Posterior vena cava (tissue), 2 donors: ENCODE measurements at places on chromosomes 16 and 17. TPM values are rescaled to one million over a fixed set of nuclear protein-coding genes. Genes with fewer than 3 reads are reported as not detected.

- no peak for DNase-seq
These were observed 43.5 kb upstream of the BCAR1 start for GRCh38 chr16:75294773-75295459.

- DNase-seq: no peak
These were observed 78.7 kb upstream of the LGALS9 start for GRCh38 chr17:27552276-27552732.

- DNase-seq: no peak
These were observed 27.8 kb downstream of the SOCS7 start for GRCh38 chr17:38379448-38379847.

GRCh38 chr17:4631836-4632580, 9.5 kb downstream of the ALOX15 start:
- peak; percentile 35 for DNase-seq

DNA sequence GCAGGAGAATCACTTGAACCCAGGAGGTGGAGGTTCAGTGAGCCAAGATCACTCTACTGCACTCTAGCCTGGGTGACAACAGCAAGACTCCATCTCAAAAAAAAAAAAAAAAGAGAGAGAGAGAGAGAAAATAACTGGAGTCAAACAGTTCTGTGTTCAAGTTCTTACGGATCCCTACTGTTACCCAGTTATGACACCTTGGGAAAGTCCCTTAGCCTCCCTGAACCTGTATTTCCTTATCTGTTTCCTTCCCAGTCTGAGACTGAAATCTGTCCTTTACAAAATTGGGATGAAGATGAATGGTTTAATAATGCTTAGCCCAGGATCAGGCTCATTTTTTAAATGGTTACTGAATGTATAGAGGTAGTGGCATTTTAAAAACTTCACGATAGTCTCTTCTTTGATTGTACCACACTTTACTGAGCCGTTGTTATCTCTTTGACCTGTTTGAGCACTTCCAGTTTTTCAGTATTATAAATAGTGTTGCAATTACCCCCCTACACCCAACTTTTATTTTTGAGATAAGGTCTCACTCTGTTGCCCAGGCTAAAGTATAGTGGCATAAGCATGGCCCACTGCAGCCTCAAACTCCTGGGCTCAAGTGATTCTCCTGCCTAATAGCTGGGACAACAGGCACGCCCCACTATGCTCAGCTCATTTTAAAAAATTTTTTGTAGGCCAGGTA, 17.1 kb downstream of the ZNF768 start:
- DNase-seq: no peak

GRCh38 chr17:59669411-59669810, 37.8 kb downstream of the PTRH2 start:
- no peak for DNase-seq

DNA sequence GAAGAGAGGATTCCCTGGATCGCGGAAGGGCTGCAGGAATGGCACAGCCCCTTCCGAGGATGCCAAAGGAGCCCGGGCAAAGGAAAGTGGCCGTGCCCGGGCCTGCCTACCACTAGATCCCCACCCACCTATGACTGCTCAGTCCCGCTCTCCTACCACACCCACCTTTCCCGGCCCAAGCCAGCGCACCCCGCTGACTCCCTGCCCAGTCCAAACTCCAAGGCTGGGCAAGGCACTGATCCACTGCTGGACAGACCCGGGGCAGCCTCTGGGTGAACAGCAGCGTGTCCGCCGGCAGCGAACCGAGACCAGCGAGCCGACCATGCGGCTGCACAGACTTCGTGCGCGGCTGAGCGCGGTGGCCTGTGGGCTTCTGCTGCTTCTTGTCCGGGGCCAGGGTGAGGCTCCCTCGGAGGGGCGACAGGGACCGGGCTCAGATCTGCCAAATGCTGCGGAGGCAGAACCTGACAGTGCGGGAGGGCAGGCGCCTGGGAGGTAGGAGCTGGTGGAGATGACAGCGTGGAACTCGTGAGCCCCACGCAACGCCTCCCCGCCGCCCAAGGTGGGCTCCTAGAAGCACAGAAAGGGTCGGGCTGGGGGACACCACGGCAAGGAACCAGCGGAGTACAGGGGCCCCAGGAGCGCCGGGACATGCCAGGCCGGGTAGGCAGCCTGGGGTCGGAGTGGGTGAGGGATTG, at the start of gene CES2:
Gene CES2 (plus strand): TSS at position 203 of the 698 bp plus-strand sequence. CDS start 120 bp downstream, at position 323.
- DNase-seq: no peak

Gene SOST
- not detected for total RNA-seq

GRCh38 chr17:3012926-3013581, 50.4 kb downstream of the OR1D5 start:
- DNase-seq: peak; percentile 80

Gene INCA1
- 1.3 TPM for total RNA-seq

DNA sequence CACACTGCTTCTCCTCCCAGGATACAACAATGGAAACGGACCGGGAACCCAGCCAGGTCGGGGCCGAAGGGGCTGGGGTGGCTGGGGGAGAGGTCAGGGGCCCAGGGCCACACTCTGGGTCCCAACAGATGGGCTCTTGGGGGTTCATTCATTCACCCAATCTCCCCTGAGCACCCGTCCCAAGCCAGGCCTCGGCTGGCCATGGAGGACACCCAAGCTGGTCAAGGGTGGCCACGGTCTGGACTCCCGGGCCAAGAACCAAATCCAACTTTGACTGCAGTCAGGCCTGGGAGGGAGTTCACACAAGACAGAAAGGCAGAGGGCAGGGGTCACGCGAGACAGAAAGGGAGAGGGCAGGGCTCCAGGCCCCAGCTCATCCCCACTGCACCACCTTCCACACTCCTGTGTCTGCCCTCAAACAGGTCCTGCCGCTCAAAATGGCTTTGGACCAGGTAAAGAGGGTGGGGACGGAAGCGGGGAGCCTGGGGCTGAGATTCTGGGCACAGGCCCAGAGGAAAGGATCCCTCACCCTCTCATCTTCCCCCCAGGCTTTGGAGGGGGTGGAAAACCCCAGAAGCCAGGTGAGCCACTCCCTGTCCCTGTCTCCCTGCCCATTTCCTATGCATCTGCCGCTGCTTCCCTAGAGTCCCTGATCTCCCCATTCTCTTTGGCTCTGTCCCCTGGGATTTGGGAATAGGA, 12.3 kb upstream of the PKMYT1 start:
- DNase-seq: no peak
